ENCODE measurements at places on chromosomes 5 and 9. TPM values are rescaled to one million over a fixed set of nuclear protein-coding genes. Genes with fewer than 3 reads are reported as not detected.

The FGF1 gene
- total RNA-seq, result not detected

The GFI1B gene
- not detected for total RNA-seq

DNA sequence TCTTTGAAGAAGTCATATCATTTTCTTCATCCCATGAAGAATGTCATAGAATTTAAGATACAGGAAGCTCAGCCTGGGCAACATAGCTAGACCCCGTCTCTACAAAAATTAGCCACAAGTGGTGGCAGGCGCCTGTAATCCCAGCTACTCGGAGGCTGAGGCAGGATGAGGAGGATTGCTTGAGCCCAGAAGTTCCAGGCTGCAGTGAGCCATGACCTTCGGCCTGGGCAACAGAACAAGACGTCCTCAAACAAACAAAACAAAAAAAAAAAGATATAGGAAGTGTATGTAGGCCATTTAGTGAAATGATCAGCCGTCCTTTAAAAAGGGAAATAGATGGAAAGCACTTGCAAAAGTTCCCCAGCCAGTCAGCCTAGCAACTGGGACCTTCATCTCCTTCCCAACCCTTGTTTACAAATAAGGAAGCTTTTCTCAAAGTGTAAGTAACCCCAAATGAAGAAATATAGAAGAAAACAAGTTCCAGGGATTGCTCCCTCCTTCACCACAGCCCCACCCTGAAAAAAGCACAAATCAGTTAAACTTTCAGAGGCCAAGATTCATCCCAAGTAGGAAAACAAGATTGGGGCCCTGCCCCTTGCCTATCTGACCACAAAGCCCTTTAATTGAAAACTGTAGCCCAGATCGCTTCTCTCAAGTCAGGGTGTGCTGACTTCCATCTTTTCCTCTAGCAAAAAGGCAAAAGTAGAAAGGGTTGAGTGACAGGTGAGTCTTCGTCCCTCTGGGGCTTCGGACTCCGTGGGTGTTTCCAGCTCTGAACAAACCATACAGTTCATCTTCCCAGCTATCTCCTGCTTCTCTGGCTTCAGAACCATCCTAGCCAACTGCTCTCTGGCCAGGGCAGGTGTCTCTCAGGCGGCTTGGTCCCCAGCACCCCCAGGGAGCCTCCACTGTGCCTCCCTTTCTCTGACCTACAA is 1.2 kb downstream of the SLC31A2 start:
- DNase-seq, result no peak

DNA sequence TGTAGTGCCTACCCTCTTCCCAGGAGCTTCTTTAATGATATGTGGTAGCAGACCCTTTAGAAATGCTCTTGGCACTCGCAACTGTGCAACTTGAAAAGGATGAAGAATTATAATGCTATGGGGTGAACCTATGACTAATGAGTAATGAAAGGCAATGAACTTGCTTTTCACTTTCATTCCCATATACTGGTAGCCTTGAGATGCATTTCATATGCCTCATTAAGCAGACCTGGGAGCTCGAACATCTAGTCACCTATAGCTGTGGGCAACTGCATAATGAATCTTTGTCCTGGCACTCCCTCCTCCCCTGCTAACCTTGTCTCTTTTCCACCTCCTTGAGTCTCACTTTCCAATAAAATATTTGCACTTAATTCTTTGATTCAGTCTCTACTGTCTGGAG is 605.9 kb upstream of the DAB2 start:
- DNase-seq, result no peak

DNA sequence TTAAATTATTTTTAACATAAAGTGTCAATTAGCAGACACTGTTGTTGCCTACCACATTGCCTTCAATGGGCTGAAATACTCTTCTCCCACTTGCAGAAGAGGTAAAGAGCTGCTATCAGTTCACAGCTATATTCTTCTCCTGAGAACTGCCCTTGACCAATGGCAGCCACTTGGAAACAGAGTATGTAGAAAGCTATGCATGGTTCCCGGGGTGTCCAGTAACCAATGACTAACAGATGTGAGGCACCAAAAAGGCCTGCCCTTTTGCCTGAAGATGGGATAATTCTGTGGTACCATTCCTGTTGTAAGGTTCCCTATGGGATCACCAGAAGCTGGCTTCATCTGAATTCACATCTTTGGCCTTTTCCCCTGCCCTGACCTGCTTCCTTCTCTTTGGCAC is 181.4 kb upstream of the MAP3K1 start:
- no peak for DNase-seq

DNA sequence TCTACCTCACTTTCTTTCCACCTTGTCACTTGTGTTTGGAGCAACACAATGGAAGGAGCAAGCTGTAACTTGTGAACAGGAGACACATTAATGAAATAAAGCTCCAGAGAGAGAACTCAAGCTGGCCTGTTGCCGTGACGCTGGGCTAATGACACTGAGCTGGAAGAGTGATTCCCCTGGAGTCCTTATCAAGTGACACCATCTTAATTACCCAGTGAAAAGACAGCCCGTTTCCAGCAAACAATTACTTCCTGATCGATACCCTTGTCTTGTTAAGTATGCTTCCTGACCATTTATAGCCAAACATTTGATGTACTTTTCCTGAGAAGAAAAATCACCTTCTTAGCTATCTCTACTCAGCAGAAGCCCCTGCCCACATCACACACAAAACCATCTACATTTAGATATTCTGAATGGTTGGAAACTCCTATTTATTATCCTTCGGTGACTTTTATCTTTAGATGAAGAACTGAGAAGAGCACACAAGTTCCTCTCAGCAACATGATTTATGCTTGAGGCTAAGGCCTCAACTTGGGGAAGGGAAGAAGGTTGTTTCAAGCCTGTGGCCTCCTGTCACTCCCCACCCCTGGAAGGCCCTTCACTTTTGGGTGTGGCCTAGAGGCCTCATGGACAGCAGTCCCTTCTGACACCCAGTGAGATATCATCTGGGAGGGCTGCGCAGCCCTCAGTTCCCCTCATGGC is 34.1 kb downstream of the CRHBP start:
- DNase-seq, result no peak

GRCh38 chr9:3787628-3788027 is 261.8 kb upstream of the RFX3 start:
- DNase-seq, result no peak

All from pulmonary artery endothelial cell (primary cell).